ENCODE measurements at places on chromosomes 3 and 15.
A peak's percentile ranks its signal among the peaks of the same experiment; 100 is the strongest.

- no peak for DNase-seq
These were observed 5.1 kb upstream of the DNAH1 start for GRCh38 chr3:52310861-52311575.

DNA sequence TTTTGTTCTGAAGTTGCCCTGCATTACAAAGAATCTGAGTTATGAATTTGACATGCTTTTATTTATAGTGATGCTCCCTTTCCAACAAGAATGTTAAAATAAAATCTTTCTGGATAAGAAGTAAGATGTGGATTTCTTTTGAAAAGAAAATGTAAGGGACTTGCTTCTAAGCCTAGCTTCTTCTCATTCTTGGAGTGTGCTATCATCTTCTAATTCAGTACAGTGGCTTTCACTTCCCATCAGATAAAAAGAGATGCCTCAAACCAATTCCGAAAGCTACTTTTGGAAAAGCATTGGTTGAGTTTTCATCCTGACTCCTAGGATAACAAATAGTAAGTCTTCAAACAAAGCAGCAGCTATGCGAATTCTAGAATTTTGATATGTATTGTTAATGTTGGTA, 197.0 kb upstream of the ZPLD1 start:
- DNase-seq, result no peak

GRCh38 chr3:117485841-117486240, 776.3 kb downstream of the TUSC7 start:
- DNase-seq, result no peak

- DNase-seq, result no peak
These were observed 7.4 kb downstream of the MESD start for GRCh38 chr15:80982205-80982604.

- DNase-seq, result no peak
These were observed 394.8 kb downstream of the SI start for GRCh38 chr3:164683489-164683888.

- DNase-seq, result peak; percentile 44
These were observed 291.5 kb upstream of the TBL1XR1 start for GRCh38 chr3:177488740-177489139.

DNA sequence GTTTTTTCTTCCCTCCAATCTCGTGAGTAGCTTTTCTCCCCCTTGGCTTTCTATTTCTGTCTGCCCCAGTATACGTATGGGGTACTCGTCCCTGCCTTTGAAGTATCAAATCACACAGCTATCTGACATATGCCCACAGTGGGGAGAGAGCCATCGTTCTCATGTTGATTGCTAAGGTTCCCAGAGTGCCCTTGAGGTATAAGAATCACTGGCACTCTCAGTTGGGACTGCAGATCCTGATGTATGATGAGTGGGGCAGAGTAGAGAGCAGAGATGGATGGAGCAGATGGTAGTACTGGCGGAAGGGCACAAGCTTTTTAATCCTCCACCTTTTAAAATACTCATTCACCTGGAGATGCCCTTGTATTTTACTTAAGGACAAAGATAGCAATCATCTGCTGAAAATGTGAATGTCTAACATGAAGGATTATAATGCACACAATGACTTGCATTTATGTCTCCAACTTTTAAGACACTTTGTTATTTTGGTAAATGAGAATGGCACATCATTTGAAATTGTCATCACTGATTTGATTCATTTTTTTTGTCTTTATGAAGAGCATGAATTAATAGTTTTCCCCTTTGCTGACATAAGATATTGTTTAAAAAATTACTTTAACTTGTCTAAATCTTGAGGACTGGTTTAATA, 239.6 kb downstream of the NR1D2 start:
- DNase-seq, result no peak

- DNase-seq, result peak; percentile 67
These were observed 1.4 kb downstream of the MFGE8 start for GRCh38 chr15:88911766-88912118.

- no peak for DNase-seq
These were observed 175.1 kb upstream of the CTNNB1 start for GRCh38 chr3:41024031-41024836.

DNA sequence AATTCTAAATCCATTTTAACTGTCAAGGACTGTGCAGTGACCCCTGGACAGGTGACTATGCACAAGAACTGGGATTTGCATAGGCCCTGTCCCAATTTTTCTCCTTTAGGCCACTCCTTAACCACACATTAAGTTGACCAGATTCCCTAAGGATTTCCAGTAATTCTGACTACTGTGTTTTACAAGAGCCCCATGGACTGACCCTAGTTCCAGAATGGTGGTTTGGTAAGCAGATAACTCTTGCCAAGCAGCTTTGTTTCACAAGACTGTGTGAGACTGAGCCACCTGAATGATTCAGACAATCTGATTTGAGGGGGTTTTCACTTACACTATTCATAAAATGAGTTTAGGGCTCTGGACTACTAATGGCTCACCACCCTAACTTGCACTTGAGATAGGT, 535.8 kb downstream of the ZBBX start:
- no peak for DNase-seq

DNA sequence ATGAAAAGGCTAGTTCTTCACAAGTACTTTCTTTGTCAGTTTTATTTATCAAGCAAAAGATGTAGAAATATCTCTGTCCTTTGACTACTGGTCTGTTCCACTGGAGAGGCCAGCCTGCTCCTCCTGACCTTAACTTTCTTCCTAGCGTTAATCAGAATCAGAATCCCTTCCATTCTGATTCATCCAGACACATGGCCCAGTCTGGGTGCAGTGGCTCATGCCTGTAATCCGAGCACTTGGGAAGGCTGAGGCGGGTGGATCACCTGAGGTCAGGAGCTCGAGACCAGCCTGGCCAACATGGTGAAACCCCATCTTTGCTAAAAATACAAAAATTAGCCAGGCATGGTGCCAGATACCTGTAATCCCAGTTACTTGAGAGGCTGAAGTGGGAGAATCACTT, 32.0 kb upstream of the MANF start:
- peak; percentile 36 for DNase-seq

DNA sequence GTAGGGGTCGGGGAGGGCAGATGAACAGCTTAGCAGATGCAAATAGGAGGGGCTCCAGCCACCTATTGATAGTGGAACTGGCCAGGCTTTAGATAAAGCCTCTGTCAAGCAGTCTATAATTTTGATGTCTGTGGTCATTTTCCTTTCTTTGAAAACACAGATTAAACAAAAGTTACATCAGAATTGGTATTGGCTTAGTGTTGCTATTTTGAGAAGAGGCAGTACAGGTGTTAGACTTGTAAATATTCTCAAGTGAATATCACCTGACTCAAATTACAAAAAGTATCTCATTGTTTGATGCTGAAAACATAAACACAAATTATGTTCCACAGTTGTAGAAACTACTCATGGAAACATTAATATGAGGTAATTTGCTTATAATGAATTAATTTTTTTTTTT, 18.1 kb downstream of the GHRL start:
- DNase-seq, result no peak

DNA sequence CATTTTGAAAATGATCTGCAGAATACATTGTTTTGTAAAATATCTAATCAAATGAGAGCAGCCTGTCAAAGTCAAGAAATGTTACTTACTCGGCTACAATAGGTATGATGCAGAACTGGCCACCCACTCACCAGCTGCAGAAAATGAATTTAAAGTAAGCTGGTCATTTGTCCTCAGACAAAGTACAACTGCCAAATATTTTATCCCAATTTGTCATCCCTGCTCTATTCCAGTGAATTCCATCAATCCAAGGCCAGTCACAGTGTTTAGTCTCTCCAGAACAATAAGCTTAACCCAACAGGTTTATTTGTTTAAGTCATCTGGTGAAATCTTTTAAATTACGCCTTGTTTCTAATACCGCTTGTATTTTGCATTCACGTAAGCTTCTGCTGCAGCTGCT, 46.6 kb upstream of the TCF12 start:
- peak; percentile 33 for DNase-seq

GRCh38 chr3:159039286-159039685, 237.4 kb downstream of the MFSD1 start:
- no peak for DNase-seq

DNA sequence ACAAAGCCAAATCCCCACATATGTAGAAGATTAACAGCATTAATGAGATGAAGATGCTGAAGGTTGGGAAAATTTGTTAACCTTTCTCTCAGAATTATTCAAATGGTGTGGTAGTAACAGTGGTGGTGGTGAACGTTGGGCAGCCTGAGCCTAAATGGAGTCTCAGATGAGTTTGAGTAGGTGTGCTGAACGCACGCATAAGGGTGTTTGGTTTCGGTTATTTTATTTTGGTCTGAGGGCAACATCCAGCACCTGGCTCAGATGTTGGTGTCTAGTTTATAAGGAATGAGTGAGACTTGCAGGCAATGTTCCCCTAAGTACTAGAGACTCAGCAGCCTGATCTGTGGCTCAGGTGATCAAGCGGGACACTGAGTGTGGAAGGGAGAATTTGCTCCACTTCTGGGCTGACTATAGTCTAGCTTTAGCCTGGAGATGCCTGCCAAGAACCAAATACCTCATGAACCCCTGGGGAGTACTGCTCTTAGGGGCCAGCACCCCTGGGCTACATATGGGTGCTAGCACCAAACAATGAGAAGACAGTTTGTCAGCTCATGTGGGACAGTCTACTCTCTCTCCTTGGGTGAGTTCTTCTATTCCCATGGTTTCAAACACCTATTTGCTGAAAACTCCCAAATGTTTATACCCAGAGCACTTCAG, 39.5 kb upstream of the ATP2C1 start:
- DNase-seq, result no peak

DNA sequence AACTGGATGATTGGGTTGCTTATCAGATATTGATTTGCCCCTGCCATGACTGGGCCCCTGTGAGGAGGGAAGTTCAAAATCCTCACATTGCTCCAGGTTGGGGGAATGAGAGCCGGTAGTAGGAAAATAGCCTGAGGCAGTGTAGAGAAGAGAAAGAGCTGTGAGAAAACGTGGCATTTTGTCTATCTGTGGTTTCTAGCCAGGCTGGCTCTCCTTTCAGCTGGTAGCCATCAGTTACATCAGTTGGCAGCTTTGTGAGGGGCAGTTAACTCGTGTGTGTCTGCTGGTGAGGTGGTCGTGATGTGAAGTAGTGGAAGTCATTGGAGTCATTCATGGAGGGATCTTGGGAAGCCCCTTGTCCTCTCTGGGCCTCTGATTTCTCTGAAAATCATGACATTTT, 5.2 kb downstream of the ESYT3 start:
- no peak for DNase-seq

DNA sequence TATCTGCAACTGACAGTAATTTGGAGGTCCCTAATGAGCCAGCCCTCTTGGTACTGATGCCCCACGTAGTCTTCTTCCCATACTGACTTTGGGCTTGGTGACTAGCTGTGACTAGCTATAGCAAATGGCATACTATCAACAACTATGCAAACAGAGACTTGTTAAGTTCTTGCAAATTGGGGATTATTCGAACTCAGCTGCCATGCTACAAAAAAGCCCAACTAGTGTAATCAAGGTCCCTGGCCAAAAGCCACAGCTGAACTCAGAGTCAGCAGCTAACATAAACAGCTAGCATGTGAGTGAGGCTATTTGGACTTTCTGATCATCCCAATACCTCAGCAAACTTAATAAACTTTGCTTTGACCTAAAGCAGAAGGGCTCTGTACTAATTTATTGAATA, 121.2 kb upstream of the PLXND1 start:
- no peak for DNase-seq

DNA sequence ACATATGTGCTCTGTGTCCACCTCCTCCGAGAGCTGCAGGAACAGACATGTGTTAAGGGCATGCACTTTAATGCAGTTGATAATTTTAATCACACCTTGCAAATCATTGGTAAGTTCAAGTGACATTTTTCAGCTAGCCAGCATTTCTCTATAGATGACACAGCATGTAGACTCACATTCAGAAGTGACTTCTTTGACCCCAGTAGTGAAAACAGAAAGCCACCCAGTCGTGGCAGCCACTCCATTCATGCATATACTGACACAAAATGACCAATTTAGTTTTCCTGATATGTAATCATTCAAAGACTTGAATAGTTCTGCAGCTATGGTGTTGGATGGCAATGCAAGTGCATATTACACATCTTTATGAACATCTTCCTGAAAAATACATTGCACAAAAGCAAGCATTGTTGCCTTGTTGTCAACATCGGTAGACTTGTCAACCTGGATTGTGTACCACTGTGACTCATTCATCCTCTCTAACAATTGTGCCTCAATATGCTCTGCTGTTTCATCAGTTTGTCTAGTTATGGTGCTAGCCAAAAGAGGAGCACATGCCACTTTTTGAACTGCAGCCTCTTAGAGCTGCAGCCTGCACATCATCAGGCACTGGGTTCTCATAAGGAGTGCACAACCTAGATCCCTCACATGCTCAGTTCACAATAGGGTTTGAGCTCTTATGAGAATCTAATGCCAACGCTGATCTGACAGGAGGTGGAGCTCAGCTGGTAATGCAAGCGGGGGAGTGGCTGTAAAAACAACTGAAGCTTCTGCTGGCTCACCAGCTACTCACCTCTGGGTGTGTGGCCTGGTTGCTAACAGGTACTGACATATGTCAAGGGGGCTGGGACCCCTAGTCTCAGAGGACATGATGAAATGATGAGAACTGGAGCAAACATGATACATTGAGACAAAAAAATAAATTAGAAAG, 622.0 kb downstream of the PYDC2 start:
- no peak for DNase-seq
